ENCODE measurements at places on chromosomes 5 and 9. TPM values are rescaled to one million over a fixed set of nuclear protein-coding genes. Genes with fewer than 3 reads are reported as not detected.

GAS1 gene
- 5.5 TPM for total RNA-seq

GKAP1 gene
- 28.3 TPM for total RNA-seq

EQTN gene
- not detected for total RNA-seq

TRAPPC13 gene
- total RNA-seq, result 21.1 TPM

CD14 gene
- total RNA-seq, result 27.3 TPM

MARCOL gene
- total RNA-seq, result not detected

CD180 gene
- 1.0 TPM for total RNA-seq

TLE1 gene
- 17.3 TPM for total RNA-seq

ELOVL7 gene
- 13.4 TPM for total RNA-seq

IL5 gene
- total RNA-seq, result not detected

NR6A1 gene
- 9.1 TPM for total RNA-seq

DNA sequence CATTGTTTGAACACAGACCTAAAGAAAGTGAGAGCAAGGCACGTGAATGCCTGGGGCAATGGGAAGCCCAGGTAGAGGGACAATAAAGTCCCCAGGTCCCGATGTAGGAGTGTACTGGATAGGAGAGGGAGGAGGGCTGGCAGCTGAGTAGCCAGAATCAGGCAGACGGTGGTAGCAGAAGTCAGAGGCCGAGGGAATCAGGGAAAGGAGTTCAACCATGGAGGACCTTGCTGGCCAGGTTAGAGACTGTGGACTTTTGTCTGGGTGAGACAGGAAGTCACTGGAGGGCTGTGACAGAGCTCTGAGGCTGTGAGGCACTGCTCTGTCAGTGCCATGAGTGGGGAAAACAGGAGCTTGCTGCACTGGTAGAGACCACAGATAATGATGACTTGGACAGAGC is 248.2 kb downstream of the EFNA5 start:
- DNase-seq, result no peak

- no peak for DNase-seq
These were observed 64.2 kb upstream of the FST start for GRCh38 chr5:53416144-53416738.

DNA sequence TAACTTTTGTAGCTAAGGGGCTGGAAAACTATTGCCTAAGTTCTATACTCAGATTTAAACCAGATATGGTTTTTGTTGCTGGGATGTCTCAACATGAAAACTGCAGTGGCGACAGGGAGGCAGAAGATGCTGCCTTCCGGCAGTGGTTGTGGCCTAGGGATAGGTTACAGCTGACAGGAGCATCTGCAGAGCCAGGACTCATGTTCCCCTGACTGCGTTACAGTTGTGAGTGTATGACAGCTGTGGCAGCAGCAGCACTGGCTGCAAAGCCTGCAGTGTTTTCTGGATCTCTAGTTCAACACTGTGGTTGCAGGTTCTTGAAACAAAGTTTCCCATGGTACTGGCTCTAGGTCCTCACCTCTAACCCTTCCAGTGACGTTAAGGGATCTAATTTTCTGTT is 498.8 kb upstream of the CDH18 start:
- DNase-seq, result no peak

- DNase-seq, result no peak
These were observed 156.4 kb downstream of the ARHGAP26 start for GRCh38 chr5:142926549-142926948.

DNA sequence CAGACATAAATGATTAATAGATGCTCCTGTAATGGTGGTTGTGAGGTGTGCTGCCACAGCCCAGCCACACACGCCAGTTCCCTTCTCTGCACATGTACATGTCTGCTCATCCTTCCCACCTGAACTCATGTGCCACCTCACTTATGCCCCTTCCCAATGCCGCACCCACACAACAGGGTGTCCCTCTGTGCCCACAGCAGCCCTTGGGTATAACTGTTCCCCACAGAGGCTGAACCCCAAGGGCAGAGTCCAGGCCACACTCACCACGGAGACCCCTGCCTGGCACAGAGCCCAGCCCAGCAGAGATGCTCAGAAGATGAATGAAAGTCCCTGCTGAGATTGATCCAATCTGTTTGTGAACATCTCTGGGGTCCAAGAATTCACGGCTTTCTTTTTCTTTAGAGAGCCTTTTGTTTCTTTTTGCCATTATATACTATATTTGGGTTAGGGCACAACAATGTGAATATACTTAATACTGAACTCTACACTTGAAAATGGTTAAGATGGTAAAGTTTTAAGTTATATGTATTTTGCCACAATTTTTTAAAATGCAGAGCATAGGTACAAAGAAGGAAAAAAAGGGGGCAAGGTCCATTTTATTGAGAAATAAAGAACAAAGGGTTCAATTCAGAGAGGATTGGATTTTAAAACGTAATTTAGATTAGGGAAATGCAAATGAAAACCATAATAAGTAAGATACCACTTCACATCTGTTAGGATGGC is 29.6 kb downstream of the IRF1 start:
- DNase-seq, result no peak

DNA sequence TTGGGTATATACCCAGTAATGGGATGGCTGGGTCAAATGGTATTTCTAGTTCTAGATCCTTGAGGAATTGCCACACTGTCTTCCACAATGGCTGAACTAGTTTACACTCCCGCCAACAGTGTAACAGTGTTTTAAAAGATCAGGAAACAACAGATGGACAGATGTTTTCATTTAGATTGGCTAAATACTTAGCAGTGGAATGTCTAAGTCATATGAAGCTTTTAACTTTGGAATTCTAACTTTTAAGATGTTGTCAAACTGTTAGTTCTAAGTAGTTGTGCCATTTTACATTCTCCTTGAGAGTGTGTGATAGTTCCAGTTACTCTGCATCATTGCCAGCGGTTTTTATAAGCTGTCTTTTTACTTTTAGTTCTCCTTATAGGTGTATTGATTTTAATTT is 688.8 kb downstream of the SEMA5A start:
- DNase-seq, result no peak

DNA sequence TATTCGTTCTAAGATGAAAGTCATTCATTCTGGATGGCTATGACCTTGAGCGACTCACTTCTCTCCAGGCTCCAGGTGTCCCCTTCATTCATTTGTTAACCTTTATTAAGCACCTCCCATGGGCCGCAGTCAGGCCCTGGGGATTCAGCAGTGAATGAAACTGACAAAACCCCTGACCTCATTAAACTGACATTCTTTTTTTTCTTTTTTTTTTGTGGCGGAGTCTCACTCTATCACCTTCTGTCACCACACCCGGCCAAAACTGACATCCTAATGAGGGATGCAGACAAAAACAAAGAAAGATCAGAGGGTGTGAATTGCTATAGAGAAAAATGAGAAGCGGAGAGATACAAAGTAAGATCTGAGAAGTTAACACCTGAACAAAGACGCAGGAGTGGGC is 16.5 kb upstream of the ODF2 start:
- no peak for DNase-seq

DNA sequence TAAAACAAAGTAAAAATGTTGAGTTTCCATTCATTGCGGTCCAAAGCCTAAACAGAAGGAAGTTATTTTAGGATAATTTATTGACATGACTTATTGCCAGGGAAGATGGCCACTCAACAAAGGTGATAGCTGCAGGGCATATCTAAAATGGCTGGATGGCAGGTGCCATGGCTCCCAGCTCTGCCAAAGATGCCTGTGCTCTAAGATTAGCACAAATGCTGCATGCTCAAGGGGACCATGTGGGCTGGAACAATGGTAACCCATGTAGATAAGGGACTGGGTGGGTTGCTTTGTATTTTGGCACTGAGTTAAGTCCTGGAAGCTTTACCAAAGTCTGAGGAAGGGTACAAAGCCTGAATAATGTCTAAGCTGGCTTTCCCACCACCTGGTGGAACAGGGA is 95.5 kb upstream of the IFNK start:
- DNase-seq, result no peak

GRCh38 chr5:168291964-168292785 is 730 bp downstream of the WWC1 start:
- no peak for DNase-seq

- no peak for DNase-seq
These were observed 45.2 kb downstream of the PIP5K1B start for GRCh38 chr9:68750255-68750654.

GRCh38 chr5:177194268-177194667 is 60.7 kb downstream of the NSD1 start:
- DNase-seq, result no peak

DNA sequence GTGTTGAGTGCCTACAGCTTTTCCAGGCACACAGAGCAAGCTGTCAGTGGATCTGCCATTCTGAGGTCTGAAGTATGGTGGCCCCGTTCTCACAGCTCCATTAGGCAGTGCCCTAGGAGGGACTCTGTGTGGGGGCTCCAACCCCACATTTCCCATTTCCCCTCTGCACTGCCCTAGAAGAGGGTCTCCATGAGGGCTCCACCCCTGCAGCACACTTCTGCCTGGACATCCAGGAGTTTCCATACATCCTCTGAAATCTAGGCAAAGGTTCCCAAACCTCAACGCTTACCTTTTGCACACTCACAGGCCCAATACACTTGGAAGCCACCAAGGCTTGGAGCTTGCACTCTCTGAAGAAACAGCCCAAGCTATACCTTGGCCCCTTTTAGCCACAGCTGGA is 131.3 kb downstream of the DEPDC1B start:
- DNase-seq, result no peak

DNA sequence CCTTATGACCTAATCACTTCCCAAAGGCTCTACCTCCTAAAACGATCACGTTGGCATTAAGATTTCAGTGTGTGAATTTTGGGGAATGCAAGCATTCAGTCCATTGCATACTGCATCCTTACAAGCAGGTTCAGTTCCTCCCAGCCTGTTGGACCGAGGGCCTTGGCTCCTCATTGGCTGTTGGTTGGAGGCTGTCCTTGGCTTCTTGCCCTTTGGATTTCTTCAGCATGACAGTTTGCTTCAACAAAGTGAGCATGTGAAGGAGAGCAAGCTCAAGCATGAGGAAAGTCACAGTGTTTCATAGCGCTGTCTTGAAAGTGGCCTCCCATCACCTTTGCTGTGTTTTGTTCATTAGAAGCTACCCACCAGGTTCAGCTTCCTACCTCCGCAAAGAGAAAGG is 109.5 kb downstream of the GADD45G start:
- peak; percentile 34 for DNase-seq

DNA sequence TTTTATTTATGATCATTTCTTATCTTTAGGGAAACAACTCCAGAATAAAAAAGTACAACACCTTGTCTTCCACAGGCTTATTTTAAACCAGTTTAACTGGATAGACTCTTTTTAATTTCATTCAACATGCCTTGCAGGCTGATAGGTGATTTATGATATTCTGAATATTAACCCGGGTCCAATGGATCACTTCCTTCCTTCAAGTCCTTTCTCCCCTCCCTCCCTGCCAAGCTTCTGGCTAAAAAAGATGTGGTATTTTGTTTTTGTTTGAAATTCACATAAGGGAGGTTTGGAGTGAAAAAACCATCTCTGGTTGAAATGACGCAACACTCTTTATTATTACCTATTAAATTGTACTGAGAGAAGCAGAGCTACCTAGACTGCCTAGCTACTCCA is 265.3 kb downstream of the MLLT3 start:
- DNase-seq, result no peak

DNA sequence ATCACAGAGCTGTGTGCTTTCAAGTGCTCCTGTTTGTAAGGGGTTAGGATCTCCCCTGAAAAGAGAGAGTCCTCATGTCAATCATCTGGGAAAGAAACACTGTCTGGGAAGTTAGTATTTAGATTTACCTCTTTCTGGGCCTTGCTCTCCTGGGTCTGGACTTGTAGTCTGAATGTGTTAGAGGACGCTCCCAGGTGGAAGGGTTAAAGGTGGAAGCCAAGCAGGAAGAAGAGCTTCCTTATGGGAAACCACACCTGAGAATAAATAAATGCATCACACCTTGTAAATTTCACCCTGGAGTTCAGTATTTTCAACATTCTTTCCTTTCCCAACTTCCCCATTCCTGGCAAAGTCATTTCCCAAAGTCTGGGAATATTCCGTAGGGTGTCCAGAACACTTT is 1.3 kb downstream of the PLGRKT start:
- DNase-seq, result no peak

- DNase-seq, result no peak
These were observed 218.7 kb upstream of the TRIM32 start for GRCh38 chr9:116468369-116468768.

DNA sequence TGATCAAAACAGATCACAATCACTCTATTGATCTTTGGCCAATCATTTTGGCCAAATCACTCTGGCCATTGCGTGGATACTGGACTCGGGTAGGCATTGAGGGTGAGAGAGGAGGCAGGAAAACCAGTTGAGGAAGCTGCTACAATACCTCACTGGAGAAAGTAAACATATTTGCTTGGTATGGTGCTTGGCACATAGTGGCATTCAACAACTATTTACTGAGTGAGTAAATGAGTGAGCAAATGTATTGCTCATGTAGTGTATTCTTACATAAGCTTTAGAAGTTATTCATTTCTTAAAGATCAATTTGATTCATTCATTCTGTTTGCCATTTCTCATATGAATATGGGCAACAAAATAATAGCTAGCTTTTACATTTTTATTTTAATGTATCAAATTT is 4.0 kb upstream of the DEPDC1B start:
- no peak for DNase-seq

DNA sequence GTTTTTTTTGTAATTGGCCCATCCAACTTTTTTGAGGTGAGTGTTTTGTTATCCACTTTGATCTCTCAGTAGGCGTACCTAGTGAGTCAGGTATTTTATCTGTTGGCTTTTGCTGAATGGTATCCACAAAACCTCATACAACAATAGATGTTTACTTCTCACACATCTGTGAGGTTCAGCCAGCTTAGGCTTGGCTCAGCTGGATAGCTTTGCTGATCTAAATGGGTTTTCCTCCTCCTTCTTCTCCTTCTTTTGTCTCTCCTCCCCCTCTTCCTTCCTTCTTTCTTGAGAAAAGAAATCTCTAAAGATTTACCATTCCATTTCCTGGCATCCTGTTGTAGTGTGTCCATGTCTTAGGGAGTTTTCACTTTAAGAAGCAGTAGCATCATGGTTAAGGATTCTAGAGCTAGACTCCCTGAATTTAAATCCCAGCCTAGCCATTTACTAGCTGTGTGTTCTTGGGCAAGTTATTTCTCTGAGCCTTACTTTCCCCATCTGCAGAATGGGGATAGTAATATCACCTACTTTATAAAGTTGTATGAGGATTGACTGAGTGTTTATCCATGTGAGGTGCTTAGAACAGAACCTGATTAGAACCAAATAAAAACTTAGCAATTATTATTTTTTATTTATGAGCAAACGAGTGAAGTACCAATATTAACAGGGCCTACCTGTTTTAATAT is 126.3 kb downstream of the ARHGAP26 start:
- no peak for DNase-seq

DNA sequence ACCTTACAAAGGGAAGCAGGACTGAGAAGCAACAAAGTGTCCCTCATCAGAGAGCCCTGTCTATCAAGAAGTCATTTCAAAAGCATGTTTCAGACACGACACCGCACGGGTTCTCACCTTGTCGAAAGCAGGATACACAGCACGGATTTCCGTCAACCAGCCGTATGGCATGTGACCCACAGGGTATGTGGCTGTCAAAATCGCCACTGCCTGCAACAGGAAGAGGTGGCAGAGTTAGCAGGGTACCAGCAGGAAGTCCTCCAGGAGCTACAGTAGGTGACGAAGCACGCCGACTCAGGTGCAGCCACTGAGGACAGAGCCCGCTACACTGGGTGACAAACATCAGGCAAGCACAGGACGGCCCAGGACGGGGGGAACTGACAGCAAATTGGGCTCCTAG is 81.2 kb downstream of the OTULIN start:
- DNase-seq, result no peak

- DNase-seq, result peak; percentile 47
These were observed 129.6 kb upstream of the PPP1R26 start for GRCh38 chr9:135350003-135350315.

- DNase-seq, result no peak
These were observed 15.5 kb upstream of the MGAT1 start for GRCh38 chr5:180817893-180818674.
